ENCODE measurements at places on chromosomes 7 and 10.

DNA sequence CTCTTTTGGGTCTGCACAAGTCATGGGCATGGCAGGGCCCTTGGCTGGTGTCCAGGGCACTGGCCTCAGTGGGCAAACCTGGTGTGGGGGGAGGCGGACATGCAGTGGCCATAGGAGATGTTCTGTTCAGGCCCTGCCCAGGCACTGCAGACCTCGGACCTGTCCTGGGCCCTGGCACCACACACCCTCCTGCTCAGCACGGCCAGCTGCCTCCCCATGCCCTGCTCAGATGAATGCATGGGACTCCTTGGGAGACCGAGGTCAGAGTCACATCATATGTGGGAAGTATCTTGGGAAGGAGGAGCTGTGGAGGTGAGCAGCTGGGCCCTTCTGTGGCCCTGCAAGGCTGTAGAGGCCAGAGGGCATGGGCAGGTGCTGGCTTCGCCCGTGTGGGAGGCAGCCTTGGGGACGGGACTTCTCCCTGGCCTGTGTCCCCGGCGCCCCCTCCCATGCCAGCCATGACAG lies 130.8 kb downstream of the VIPR2 start:
- no peak overlapping the region for H3K27ac ChIP-seq
- peaks cover 6% of the 10 kb centered on the region for H3K27me3 ChIP-seq
- DNase-seq, result no peak
- no peak overlapping the region for H3K4me3 ChIP-seq

DNA sequence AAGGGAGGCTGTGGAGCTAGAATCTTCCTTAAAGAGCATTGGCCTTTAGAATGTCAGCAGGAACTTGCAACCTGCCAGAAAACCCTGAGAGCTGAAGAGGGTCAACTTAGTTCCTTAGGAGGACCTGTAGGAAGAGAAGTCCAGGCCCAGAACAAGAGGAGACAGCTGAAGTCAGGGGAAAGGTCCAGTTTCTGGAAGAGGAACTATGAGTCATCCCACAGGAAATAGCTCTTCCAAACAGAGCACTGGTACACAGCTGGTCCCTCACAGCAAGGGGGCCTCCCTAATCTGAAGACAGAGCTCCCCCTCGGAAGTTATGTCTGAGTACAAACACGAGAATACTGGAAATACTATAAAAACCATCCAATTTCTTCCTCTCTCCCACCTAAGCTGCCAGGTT lies 98.9 kb downstream of the HERPUD2 start:
- H3K27ac ChIP-seq, result no peak overlapping the region
- no peak for DNase-seq
- no peaks in the 10 kb centered on the region for H3K27me3 ChIP-seq
- H3K4me3 ChIP-seq, result no peak overlapping the region
- H3K36me3 ChIP-seq, result no peaks in the 10 kb centered on the region
- H3K4me1 ChIP-seq, result no peaks in the 10 kb centered on the region

DNA sequence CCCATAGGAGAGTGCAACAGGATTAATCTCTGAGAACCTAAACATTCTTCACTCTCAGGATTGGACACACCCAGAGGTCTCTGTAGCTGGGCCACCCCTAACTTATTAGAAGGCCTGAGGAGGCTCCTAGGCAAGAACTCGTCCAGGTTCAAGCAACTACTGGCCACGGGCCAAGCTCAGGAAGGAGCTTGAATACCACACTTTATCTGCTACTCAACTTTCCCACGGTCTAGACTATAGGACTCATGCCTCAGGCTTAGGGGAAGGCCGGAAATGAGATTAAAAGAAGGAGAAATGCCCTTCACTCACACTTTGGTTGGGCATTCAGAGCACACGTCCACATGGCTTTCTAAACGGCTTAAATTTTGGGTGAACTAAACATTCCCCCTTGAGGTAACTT lies 142.8 kb upstream of the PHYHIPL start:
- H3K4me3 ChIP-seq, result no peak overlapping the region
- H3K36me3 ChIP-seq, result no peaks in the 10 kb centered on the region
- H3K27ac ChIP-seq, result no peak overlapping the region
- H3K4me1 ChIP-seq, result no peaks in the 10 kb centered on the region

- H3K36me3 ChIP-seq, result peaks cover 4% of the 10 kb centered on the region
- no peak overlapping the region for H3K4me3 ChIP-seq
- H3K27ac ChIP-seq, result no peak overlapping the region
Observed at GRCh38 chr10:132347211-132347930, 15.4 kb downstream of the LRRC27 start.

DNA sequence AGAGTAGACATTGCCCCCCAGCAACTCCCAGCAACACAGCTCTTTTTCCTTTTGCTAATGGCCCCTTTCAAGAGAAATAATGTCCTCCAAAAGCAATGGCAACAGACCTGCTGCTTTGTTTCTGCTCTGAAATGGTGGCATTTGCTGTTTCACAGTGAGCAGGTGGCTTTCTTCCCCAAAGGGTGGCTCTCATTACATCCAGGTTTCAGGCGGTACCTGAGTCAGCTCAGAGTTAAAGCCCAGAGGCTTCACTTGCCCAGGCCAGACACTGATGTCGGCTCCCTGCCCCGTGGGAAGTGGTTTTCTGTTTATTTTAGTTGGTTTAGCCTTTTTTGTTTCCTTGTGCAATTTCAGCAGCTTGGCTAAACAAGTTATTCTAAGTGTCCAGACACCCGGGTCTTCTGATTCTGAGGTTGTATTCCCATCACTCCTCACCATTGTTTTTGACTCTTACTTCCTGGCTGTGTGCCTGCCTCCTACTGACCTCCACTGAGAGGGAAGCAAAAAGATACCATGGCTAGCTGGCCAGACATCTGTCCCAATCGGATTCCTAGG lies 7.8 kb upstream of the ATOH7 start:
- H3K4me3 ChIP-seq, result no peak overlapping the region
- no peaks in the 10 kb centered on the region for H3K4me1 ChIP-seq
- H3K36me3 ChIP-seq, result no peaks in the 10 kb centered on the region
- H3K27ac ChIP-seq, result no peak overlapping the region
- DNase-seq, result no peak
